Caudate nucleus (tissue), 63 donors: ENCODE measurements at places on chromosomes 5 and 9.

GRCh38 chr9:19445452-19445851 is 36.6 kb downstream of the ACER2 start:
- DNase-seq, result no peak

- no peak for DNase-seq
Measured at GRCh38 chr9:131731237-131731636, 8.6 kb downstream of the RAPGEF1 start.

DNA sequence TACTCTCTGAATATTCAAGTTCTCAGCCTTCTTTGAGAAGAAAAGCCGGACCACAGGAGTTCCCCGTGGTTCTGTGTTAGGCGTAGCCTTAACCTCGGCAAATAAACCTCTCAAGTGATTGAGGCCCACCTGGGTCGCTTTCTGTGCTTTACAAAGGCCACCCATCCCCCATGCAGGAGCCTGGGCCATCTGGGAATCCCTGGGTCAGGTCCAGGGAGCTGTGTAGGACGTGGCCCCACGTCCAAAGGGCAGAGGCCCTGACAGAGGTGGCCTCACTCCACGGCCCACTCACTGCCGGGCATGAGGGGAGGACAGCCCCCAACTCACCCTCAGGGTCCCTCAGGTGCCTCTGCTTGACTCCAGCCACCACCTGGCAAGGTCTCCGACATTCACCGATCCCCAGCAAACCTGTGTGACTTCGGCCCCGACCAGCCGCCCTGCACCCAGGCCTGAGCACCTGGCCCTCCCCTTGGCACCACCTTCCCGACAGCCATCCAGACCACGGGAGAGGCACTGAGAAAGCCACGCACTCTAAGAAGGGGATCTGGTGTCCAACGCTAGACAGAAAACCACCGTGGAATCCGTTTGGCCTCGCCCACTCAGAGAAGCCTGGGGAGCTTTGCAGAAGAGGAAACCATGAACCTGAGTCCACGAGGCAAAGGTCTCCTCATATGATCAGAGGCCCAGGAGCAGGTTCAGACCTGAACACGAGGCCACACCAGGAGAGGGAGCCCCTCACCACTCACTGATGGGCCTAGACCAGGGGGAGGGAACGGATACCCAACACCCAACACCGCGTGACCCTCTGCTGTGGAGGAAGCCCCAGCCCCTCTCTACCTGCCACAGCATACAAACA is 4.5 kb downstream of the SLC12A7 start:
- DNase-seq, result no peak

- DNase-seq, result no peak
Measured at GRCh38 chr5:170471551-170472178, 32.2 kb upstream of the KCNIP1 start.

- DNase-seq, result no peak
Measured at GRCh38 chr5:149175346-149176105, 34.2 kb downstream of the ABLIM3 start.

GRCh38 chr9:121765021-121765950 is 113.9 kb downstream of the DAB2IP start:
- DNase-seq, result no peak
